ENCODE measurements at places on chromosomes 6 and 20. TPM values are rescaled to one million over a fixed set of nuclear protein-coding genes. Genes with fewer than 3 reads are reported as not detected.

- H3K27ac ChIP-seq = no peak overlapping the region
- H3K4me3 ChIP-seq = no peak overlapping the region
- DNase-seq = no peak
- no peaks in the 10 kb centered on the region for H3K4me1 ChIP-seq
Measured at GRCh38 chr6:165834613-165835259, 171.7 kb upstream of the PDE10A start.

TSBP1 gene
- total RNA-seq = not detected

EPHA7 gene
- not detected for total RNA-seq

OR2B6 gene
- total RNA-seq = not detected

GRCh38 chr20:53001498-53002301 lies 29.5 kb downstream of the TSHZ2 start:
- no peaks in the 10 kb centered on the region for H3K27me3 ChIP-seq
- no peak overlapping the region for H3K27ac ChIP-seq
- no peak for DNase-seq

- H3K4me3 ChIP-seq = no peak overlapping the region
- H3K4me1 ChIP-seq = peaks cover 21% of the 10 kb centered on the region
- no peaks in the 10 kb centered on the region for H3K36me3 ChIP-seq
- DNase-seq = no peak
Measured at GRCh38 chr6:11392778-11393507, 144.6 kb upstream of the TMEM170B start.

DNA sequence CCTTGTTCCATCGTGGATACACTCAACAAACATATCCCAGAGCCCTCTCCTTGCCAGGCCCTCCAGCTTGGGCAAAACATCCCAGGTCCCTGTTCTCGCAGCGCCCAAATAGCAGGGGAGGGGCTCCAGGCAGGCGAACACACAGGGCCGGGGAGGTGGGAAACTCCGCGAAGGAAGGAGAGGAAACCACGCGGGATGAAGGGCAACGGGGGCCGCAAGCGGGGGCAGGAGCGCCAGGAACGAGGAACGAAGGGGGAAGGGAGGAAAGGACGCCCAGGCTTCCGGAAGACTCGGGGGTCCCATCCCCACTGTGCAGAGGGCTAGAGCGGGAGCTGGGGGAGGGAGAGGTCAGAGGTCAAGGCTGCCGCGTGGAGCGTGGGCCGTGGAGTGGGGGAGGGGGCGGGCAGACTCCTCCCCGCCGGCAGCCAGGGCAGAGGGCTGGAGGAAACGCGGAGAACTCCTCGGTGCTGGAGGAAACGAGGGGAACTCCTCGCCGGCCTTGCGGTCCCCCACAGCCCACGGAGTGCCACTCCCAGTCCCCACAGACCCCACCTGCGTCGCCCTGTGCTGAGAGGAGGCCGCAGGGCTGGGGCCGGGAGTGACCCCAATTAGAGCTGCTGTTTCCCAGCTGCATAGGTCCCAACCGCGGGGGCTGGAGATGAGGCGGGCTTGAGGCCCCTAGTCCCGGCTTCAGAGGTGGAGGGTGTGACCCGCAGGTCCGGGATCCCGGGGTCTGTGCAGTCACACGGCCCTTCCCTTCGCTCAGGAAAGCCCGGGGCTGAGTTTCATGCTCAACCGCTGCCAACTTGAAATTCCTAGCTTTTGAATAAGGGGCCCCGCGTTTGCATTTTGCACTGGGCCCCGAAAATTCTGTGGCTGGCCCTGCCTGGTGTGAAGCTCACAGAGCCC lies 1.2 kb upstream of the RBM38 start:
- no peaks in the 10 kb centered on the region for H3K27me3 ChIP-seq
- no peak overlapping the region for H3K4me3 ChIP-seq
- no peak overlapping the region for H3K27ac ChIP-seq
- no peaks in the 10 kb centered on the region for H3K36me3 ChIP-seq

GRCh38 chr6:119612911-119613381 lies 263.4 kb upstream of the MAN1A1 start:
- H3K36me3 ChIP-seq = no peaks in the 10 kb centered on the region
- no peak overlapping the region for H3K27ac ChIP-seq
- no peaks in the 10 kb centered on the region for H3K27me3 ChIP-seq

- H3K4me3 ChIP-seq = no peak overlapping the region
- no peak for DNase-seq
- peaks cover 10% of the 10 kb centered on the region for H3K4me1 ChIP-seq
- H3K36me3 ChIP-seq = no peaks in the 10 kb centered on the region
Measured at GRCh38 chr20:19672498-19672897, 85.6 kb upstream of the RIN2 start.

DNA sequence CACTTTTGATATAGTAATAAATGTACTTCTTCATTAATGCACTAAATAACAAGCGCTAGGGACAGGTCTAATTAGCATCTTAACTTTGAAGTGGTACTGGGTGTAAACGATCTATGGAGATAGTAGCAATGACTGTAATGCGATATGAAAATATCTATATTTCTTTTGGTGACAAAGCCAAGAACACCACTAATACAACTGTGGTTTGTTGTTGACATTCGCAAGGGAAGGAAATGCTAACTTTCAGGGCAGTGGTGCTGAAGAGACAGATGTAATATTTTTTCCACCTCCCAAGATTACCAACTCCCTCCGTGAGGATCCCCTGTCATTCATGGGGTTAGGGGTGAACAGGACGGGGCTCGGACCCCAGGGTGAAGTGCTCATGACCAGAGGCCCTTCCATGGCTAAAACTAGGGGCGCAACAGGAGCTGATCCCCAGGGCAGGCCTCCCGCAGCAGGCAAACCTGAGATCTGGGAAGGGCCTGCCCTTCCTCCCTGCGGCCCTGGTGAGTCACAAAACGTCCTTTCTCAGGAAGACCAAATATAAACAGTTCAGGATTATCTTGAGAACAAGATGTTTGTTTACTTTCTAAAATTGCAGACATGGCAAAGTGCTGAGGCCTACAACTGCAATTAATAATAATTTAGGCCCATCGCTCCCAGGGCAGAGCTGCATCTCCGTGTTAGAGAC lies 65.0 kb upstream of the TOX2 start:
- peak; percentile 65 for DNase-seq
- H3K4me3 ChIP-seq = peak overlapping the region; percentile 64
- H3K27me3 ChIP-seq = peaks cover 3% of the 10 kb centered on the region
- H3K36me3 ChIP-seq = no peaks in the 10 kb centered on the region
- H3K4me1 ChIP-seq = peaks cover 64% of the 10 kb centered on the region
- peak overlapping the region; percentile 91 for H3K27ac ChIP-seq

ZC2HC1B gene
- total RNA-seq = not detected

PLEKHG1 gene
- total RNA-seq = not detected

APCDD1L gene
- total RNA-seq = 36.8 TPM

DNA sequence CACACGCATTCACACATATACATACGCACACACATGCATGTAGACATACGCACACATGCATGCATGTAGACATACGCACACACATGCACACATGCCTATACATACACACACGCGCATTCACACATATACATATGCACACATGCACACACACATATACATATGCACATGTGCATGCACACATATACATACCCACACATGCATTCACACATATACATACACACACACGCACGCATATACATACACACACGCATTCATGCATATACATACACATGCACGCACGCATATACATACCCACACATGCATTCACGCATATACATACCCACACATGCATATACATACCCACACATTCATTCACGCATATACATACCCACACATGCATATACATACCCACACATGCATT lies 80.5 kb downstream of the WDR27 start:
- no peak overlapping the region for H3K27ac ChIP-seq
- H3K4me3 ChIP-seq = no peak overlapping the region
- H3K36me3 ChIP-seq = peaks cover 22% of the 10 kb centered on the region
- no peak for DNase-seq
- peaks cover 34% of the 10 kb centered on the region for H3K4me1 ChIP-seq

NFATC2 gene
- 0.79 TPM for total RNA-seq

MAP3K5 gene
- total RNA-seq = 20.4 TPM

- peak; percentile 65 for DNase-seq
- H3K27me3 ChIP-seq = peaks cover 39% of the 10 kb centered on the region
- H3K4me1 ChIP-seq = peaks cover 27% of the 10 kb centered on the region
- H3K4me3 ChIP-seq = peak overlapping the region; percentile 86
- no peak overlapping the region for H3K27ac ChIP-seq
- peaks cover 15% of the 10 kb centered on the region for H3K36me3 ChIP-seq
Measured at GRCh38 chr6:27280064-27280539, 32.0 kb downstream of the POM121L2 start.

GRCh38 chr20:48761023-48761785 lies 66.6 kb downstream of the PREX1 start:
- no peak for DNase-seq
- H3K27ac ChIP-seq = no peak overlapping the region
- H3K4me3 ChIP-seq = no peak overlapping the region

GRCh38 chr6:35945650-35946025 lies 24.7 kb upstream of the SRPK1 start:
- peaks cover 5% of the 10 kb centered on the region for H3K36me3 ChIP-seq
- H3K4me3 ChIP-seq = no peak overlapping the region
- H3K27me3 ChIP-seq = peaks cover 4% of the 10 kb centered on the region

ACTL10 gene
- total RNA-seq = 1.9 TPM

DNA sequence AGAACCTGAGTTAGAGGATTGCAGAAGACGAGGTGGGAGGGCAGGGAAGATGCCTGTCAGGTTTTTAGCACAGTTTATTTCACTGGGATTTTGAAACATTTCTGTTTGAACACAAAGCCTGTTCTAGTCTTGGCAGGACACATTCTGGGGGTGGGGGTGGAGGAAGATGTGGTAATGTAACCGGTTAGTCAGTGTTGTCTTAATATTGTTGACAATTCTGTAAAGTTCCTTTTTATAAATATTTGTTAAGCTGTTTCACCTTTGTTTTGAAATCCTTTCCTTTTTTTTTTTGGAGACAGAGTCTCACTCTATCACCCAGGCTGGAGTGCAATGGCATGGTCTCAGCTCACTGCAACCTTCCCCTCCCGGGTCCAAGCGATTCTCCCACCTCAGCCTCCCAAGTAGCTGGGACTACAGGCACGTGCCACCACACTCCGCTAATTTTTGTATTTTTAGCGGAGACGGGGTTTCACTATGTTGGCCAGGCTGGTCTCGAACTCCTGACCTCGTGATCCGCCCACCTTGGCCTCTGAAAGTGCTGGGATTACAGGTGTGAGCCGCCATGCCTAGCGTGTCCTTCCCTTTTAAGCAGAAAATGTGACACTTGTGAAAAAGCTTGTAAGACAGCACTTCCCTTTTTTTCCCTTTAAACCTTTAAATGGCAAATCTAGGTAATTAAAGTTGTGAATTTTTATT lies 20.2 kb downstream of the SLC9A8 start:
- peaks cover 8% of the 10 kb centered on the region for H3K4me1 ChIP-seq
- H3K36me3 ChIP-seq = peaks cover 18% of the 10 kb centered on the region
- DNase-seq = no peak
- H3K4me3 ChIP-seq = no peak overlapping the region
- H3K27me3 ChIP-seq = no peaks in the 10 kb centered on the region
